ENCODE measurements at places on chromosomes 6 and 20. TPM values are rescaled to one million over a fixed set of nuclear protein-coding genes. Genes with fewer than 3 reads are reported as not detected.

Gene HDGFL1
- not detected for total RNA-seq

Gene MYH7B
- total RNA-seq = 0.11 TPM

DNA sequence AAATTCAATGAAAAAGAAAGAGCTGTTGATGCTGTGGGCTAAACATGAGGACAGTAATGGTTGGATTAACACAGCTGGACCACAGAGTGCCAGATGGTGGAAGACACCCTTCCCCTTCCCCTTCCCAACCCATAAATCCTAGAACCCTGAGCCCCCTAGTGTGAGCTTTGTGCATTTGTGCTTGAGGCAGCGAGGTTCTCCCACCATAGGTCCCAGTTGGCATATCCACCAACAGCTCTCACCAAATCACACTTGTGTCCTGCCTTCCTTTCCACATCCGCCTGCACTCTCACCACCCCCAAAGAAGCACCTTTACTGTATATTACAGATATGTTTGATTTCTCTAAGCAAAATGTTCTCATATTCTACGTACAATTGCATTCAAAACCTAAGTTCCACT is 32.8 kb upstream of the HBS1L start:
- DNase-seq = no peak
- H3K27ac ChIP-seq = no peak overlapping the region
- no peaks in the 10 kb centered on the region for H3K27me3 ChIP-seq

DNA sequence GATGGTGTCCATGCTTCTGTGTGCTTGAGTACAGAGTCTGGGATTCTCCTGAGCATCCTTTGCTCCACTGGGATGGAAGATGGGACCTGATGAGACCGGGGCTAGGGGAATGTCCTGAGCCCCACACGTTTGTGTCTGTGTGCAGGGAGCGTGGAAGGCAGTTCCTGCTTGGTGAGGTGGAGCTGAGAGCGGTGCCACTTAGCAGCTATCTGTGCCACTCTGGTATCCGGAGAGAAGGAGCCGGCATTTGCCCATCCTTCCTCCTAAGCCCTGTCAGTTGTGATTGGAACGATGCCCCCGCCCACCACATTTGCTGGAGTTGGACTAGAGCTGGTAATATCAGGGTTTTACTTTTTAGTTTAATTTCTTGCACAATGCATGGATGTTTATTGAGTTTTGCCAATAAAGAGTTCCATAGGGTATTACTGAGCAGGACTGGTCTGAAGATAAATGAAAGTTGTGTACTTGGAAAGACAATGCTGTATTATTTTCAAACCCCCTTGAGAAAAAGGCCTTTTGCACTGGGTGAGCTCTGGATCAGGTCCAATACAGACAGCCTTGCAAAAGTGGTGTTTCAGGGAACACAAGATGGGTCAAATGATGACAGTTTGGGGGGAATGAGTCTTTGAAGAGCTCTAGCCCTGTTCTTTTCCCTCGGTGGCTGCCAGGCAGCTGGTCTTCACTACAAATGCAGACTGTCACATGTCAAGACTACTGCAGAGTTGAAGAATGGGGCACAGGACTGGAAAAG is 130.8 kb downstream of the SYCP2 start:
- H3K4me3 ChIP-seq = no peak overlapping the region
- no peak for DNase-seq
- H3K27ac ChIP-seq = no peak overlapping the region
- H3K4me1 ChIP-seq = no peaks in the 10 kb centered on the region
- no peaks in the 10 kb centered on the region for H3K36me3 ChIP-seq

DNA sequence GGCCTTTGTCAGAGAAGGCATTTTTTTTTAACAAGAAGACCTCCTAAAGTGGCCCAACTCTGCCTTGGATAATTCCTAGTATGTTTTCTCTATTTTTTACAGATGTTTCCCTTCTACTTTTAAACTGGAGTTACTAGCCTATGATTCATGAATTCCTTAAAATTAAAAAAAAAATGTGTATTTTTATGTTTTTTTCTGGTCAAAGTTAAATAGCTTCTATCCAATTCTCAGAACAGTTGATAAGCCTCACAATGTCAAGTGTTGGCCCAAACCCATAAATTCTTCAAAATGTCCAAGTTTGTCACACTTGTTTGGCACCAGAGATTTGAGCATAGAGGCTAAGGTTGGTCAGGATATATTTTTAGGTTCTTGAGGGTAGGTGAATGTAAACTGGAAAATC is 64.0 kb downstream of the JAG1 start:
- peak overlapping the region; percentile 79 for H3K27ac ChIP-seq
- peak overlapping the region; percentile 30 for H3K4me3 ChIP-seq
- no peaks in the 10 kb centered on the region for H3K36me3 ChIP-seq
- H3K4me1 ChIP-seq = peaks cover 28% of the 10 kb centered on the region

DNA sequence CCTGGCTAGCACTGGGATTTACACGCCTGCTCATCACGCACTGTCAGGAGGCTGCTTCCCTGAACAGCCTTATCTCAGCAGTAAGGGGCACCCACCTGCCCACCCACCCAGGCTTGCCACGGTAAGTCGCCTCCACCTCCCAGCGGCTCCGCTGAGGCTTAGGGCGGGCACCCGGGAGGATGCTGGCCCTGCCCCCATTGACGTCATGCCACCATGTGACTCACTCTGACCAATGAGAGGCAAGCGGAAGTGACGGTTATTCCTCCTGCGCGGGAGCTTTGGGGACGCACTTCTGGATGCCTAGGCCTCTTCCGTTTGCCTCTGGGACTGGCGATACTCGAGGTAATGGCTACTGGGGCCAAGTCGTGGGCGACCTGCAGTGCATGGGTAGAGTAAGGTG is 256.8 kb downstream of the QKI start:
- H3K27me3 ChIP-seq = no peaks in the 10 kb centered on the region
- H3K36me3 ChIP-seq = no peaks in the 10 kb centered on the region
- H3K27ac ChIP-seq = no peak overlapping the region
- no peaks in the 10 kb centered on the region for H3K4me1 ChIP-seq

All from GM23248 (cell line).